Chondrocyte (in vitro differentiated cells): ENCODE measurements at places on chromosomes 4 and X.

DNA sequence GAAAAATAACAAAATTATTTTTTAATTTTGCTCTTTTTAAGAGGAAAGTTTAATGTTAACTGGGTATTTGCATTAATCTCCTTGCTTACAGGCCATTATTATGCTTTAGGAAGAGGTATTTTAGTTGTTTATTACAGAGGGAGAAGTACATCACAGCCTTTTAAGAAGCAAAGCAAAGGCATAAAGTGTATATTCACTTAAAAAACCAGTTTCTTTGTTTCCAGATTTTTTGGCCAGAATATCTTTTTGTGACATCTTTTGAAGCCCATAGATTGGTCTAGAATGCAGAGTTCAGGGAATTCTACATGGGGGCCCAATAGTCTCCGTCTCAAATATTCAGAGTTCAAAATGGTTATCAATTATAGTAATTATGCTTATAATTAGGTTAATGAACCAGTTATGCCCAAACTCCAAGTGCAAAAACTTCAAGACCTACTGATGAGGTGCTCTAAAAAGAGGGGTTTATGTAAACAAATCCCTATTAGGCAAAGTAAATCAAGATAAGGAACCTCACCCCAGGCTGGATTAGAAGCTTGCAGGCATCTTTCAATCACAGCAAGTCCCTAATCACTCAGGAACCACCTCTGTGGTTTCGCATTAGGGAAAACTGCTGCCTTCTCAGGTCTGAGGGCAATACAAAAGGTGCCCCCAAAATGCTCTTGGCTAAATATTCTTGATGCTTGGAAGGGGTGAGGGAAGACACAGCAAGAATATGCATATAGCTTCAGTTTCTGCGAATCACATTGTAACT lies 1.4 kb downstream of the CXXC4 start:
- DNase-seq: no peak

GRCh38 chr4:83320548-83320947 lies 14.1 kb downstream of the HPSE start:
- DNase-seq: no peak

DNA sequence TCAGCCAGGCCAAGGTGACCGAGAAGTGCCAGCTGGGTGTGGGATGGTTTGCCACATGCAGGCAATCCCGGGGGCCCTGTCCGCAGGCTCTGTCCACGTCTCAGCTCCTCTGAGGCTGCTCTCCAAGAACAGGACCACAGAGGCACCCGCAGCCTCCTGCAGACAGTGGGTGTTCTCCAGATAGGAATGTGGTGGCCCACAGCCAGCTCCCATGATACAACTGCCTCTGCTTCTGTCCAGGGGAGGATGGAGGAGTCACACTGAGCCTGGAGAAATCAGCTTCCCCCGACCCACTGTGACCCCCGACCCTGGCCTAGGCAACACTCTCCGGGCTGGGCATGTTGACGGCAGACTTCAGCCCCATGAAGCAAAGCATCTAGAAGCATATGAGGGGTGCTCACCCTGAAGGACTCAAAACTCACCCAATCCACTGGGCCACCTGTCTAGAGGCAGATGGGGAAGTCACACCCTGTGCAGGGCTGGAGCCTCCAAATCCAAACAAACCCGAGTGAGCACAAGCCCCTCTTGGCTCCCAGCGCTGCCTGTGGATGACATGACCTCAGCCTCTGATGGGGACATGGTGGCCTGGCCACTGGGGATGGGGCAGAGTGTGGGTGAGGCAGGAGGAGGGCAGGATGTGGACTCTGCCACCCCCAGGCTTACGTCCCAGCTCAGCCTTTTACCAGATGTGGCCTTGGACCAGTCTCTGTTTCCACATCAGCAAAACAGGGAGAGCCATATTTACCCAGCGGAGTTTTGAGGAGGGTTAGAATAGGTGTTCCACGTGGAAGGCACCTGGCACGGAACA lies 102.3 kb downstream of the PSAPL1 start:
- DNase-seq: peak; percentile 81

GRCh38 chr4:24640366-24640765 lies 56.0 kb upstream of the DHX15 start:
- DNase-seq: no peak
